Gastrocnemius medialis (tissue), 4 donors: ENCODE measurements at places on chromosomes 12 and 14. TPM values are rescaled to one million over a fixed set of nuclear protein-coding genes. Genes with fewer than 3 reads are reported as not detected.

DNA sequence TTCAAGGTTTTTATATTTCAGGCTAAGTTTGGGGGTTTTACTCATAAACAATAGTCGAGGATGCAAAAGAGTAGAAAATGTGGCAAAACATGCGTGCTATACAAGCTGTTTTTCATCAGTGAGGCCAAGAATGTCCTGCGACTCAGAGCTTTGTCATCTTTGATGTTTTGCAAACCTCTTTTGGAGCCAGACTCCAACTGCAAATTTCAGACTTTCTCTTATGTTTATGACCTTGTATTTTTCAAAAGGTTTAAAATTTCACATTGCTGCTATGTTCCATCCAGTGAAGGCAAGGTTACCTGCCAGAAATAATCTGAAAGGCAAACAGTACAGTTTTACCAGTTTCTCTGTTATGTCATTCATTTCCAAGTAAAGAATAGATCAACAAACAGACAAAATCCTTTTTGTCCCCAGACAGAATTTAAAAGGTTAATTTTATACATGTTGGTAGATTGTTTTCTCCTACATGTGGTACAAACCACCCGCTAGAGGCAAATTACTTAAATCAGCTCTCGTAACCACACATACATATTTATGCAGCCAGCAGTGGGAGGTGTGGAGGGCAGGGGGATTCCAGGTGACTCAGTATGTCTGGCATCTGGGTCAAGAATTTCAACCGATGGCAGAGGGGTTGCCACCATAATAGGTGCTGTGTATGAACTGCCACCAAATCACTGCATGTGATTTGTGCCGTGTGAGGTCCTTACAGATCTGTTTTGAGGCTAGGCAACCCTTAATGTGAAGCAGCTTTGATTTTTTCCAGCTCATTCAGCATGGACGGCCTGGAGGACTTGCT, 119.8 kb upstream of the CPM start:
- DNase-seq, result no peak
- no peaks in the 10 kb centered on the region for H3K4me1 ChIP-seq
- no peaks in the 10 kb centered on the region for H3K27me3 ChIP-seq
- H3K36me3 ChIP-seq, result no peaks in the 10 kb centered on the region

GRCh38 chr14:71594821-71595220, 337.4 kb upstream of the RGS6 start:
- no peak overlapping the region for H3K27ac ChIP-seq
- H3K4me1 ChIP-seq, result no peaks in the 10 kb centered on the region
- no peaks in the 10 kb centered on the region for H3K27me3 ChIP-seq
- no peak overlapping the region for H3K4me3 ChIP-seq

DNA sequence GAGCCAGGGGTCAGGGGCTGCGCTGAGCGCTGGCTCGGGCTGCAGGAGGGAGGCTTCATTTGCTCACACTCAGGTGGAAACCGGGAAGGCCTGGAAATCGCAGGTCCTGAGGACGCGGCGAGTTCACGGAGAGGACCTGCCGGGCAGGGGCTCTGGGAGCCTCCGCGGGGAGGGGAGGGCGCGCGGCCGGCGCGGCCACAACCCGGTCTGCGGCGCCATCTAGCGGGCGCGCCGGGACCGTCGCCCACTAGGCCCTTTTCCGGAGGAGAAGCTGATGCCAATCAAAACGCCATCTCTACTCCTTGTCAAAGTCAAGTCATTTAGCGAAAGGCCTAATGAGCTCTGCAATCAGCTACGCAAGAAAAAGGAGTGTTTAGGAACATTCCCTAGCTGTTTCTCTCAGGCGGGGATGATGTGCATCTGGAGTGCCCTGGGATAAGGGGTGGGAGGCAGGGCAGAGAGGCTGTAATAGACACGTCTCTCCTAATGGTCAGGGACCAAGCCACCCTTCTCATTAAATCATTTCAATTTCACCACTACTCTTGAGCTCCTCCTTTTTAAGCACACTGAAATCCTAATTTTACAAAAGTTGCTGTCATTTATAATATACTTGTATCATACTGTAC, 885.8 kb upstream of the TMEM132C start:
- no peaks in the 10 kb centered on the region for H3K4me1 ChIP-seq
- H3K27me3 ChIP-seq, result no peaks in the 10 kb centered on the region
- no peak overlapping the region for H3K4me3 ChIP-seq
- DNase-seq, result no peak
- no peaks in the 10 kb centered on the region for H3K36me3 ChIP-seq
- H3K27ac ChIP-seq, result no peak overlapping the region

DNA sequence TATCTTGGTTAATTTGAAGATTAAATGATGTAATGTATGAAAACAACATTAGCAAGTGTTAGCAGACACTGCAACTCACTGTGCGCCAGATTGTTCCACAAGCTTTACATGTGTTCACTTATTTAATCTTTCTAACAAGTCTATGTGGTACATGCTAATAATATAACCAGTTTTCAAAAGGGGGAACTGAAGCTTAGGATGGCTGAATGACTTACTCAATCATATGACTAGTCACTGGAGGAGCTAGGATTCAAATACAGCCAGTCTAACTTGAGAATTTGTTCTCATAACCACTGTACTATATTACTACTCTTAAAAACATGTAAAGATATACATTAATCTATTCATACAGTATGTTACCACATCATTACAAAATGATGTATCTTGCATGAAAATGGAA, 60.5 kb upstream of the LRIG3 start:
- DNase-seq, result no peak
- H3K36me3 ChIP-seq, result no peaks in the 10 kb centered on the region
- no peak overlapping the region for H3K27ac ChIP-seq
- H3K4me1 ChIP-seq, result no peaks in the 10 kb centered on the region

DNA sequence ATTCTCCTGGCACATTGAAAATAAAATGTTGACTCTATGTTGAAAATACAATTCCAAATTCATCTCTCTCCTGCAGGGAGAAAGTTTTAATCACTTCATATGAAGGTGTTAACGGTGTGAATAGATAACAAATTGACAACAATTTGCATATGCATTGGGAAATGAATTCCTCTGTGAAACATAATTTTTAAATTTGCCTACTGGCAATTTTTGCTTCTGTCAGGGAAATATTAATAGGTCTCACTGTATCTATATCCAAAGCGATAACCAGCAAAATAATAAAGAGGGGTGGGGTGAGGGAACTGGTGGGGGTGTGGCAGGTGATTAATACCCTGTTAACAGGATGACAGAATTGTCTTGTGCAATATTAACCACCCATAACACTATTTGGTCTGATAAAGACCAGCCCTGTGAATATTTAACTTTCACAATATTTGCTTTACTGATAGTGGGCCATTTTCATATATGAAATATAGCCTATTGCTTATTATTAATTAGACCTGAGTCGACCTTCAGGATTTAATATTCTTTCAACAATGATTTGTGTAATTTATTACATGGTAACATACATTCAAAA, 239.0 kb upstream of the SSTR1 start:
- H3K27me3 ChIP-seq, result no peaks in the 10 kb centered on the region
- DNase-seq, result no peak
- H3K4me1 ChIP-seq, result no peaks in the 10 kb centered on the region
- no peak overlapping the region for H3K27ac ChIP-seq
- no peak overlapping the region for H3K4me3 ChIP-seq

DNA sequence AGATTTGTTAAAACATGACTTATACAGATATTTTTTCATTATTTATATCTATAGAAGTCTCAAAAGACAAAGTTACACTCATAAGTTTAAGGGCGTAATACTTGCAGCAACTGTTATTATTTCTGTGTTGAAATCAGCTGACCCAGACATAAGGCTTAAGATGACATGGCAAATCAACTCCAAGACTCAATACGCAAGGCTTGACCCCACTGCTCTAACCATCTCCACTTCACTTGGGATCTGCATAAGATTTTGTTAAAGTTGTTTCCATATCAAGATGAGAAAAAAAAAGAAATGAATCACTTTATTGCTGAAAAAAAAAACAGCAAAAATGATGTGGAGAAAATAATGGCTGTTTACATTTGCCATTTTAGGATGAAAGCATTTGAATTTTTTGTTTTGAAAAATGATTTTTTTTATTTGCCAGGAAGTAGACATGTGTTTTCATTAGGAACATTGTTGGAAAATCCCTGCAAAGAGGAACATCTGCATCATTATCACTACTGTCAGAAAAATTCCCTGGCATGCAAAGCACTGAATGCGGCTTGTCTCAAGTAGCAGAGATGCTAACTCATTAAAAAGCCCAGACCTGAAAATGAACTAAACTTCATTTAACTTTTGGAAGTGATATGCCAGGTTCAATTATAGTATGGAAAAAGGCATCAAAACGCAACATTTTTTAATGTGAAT, 73.5 kb downstream of the LIN7A start:
- no peaks in the 10 kb centered on the region for H3K27me3 ChIP-seq
- no peak overlapping the region for H3K27ac ChIP-seq
- H3K4me3 ChIP-seq, result no peak overlapping the region
- DNase-seq, result no peak
- no peaks in the 10 kb centered on the region for H3K36me3 ChIP-seq

DNA sequence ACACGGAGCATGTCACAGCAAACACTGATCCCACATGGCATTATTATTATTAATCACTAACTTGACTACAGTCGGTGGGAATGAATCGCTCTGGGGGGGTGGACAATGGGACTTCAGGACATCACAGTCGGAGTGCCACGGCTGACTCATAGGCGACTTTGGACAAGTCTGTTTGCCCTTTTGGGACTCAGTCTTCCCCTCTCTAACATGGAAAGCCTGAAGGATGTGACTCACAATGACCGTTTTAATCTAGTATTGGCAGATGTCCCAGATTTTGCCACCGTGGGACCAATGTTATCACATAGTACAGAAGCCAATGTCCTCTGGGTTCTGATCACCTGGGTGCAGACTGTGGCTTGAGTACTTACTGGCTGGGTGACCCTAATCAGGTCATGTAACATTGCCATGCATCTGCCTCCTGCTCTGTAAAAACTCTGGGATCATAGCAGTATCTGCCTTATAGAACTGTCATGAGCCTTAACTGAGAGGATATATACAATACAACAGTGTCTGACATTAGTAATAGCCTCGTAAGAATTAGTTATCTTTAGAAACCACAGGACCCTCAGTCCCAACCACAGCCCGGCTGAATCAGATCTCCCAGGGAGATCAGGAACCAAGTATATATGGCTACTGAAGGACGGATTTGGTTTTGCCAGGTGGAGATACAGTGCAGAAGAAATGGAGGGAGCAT, 362.6 kb downstream of the BCL11B start:
- no peak overlapping the region for H3K27ac ChIP-seq
- H3K27me3 ChIP-seq, result peaks cover 3% of the 10 kb centered on the region
- H3K4me1 ChIP-seq, result no peaks in the 10 kb centered on the region
- H3K4me3 ChIP-seq, result no peak overlapping the region

DNA sequence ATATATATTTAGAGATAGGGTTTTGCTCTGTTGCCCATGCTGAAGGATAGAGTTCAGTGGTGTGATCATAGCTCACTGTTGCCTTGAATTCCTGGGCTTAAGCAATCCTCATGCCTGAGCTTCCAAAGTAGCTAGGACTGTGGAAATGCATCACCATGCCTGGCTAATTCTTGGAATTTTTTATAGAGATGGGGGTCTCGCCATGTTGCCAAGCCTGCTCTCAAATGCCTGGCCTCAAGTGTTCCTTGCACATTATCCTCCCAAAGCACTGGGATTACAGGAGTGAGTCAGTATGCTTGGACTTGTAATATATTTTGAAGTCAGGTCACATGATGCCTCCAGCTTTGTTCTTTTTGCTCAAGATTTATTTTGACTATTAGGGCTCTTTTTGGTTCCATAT, 178.0 kb downstream of the RPAP3 start:
- no peak overlapping the region for H3K27ac ChIP-seq
- H3K4me1 ChIP-seq, result no peaks in the 10 kb centered on the region
- H3K4me3 ChIP-seq, result no peak overlapping the region

GRCh38 chr12:132554845-132555630, 55.3 kb downstream of the LRCOL1 start:
- H3K4me1 ChIP-seq, result no peaks in the 10 kb centered on the region
- H3K4me3 ChIP-seq, result no peak overlapping the region
- H3K36me3 ChIP-seq, result no peaks in the 10 kb centered on the region
- no peak overlapping the region for H3K27ac ChIP-seq
- H3K27me3 ChIP-seq, result no peaks in the 10 kb centered on the region
- no peak for DNase-seq

- no peaks in the 10 kb centered on the region for H3K4me1 ChIP-seq
- no peak overlapping the region for H3K27ac ChIP-seq
- DNase-seq, result no peak
- H3K36me3 ChIP-seq, result no peaks in the 10 kb centered on the region
These were observed 124.5 kb downstream of the GPR65 start for GRCh38 chr14:88129306-88130056.

DNA sequence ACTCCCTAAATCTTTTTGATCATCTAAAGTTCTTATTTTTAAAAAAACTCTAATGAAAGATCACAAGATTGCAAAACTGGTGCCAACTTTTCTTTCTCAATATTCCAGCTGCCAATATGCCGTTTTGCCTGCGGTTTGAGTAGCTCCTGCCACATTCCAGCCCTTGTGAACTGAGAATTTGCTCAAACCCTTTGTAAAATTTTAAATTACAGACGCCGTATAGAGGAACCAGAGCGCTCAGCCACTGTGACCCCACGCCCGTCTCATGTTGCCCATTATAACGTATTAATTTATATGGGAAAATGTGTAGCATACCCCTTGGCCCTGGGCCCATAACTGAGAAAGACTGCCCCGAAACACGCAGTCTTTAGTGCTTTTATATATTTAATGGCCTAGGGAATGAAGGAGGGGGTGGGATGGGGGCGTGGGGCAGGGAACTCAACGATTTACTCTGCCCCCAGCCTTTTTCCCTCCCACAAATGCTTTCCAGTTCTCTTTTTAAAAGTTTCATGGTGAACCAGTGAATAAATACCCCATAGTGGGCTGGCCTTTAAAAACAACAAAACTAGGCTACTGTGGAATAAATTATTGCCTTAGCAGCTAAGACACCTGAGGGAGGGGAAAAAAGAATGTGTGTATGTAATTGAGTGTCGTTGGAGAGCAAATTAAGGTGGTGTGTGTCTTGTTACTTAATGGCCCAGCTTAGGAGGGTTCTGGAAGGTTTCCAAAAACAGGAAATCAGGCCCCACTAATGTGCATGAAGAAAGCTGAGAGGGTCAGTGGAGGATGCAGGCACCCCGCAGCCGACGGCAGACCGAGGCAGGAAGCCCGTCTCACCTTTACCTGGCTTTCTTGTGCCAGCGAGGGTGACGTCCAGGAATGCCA, 45.7 kb upstream of the RFLNA start:
- no peaks in the 10 kb centered on the region for H3K36me3 ChIP-seq
- H3K4me1 ChIP-seq, result no peaks in the 10 kb centered on the region
- H3K4me3 ChIP-seq, result no peak overlapping the region
- H3K27me3 ChIP-seq, result no peaks in the 10 kb centered on the region
- DNase-seq, result no peak
- no peak overlapping the region for H3K27ac ChIP-seq

DNA sequence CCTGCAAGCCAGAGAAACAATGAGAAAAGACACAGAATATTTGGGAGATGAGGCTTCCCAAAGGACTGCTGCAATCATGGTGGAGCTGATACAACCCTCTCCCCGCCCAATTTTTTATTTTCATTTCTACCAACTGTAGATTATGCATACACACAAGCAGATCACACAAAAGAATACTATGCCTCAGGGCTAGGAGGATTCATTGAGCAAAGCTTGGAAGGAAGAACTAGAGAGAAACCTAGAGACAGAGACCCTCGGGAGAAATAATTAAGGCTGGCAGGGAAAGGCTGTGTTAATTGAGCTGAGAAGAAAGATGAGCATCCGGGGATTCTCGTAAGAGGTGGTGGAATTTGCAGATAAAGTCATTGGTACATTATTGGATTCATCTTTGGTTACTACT, 9.9 kb upstream of the WNT5B start:
- H3K4me3 ChIP-seq, result no peak overlapping the region
- H3K27ac ChIP-seq, result no peak overlapping the region
- DNase-seq, result no peak
- no peaks in the 10 kb centered on the region for H3K4me1 ChIP-seq
- H3K27me3 ChIP-seq, result no peaks in the 10 kb centered on the region
- H3K36me3 ChIP-seq, result no peaks in the 10 kb centered on the region

DHH gene
- total RNA-seq, result 0.09 TPM

PLEKHG7 gene
- not detected for total RNA-seq

DENND5B gene
- total RNA-seq, result 25.7 TPM

UBR7 gene
- total RNA-seq, result 27.7 TPM

KRT7 gene
- 1.3 TPM for total RNA-seq
